ENCODE measurements at places on chromosomes 12 and 14.

GRCh38 chr12:48602192-48602989 lies 32.5 kb upstream of the LALBA start:
- no peak for DNase-seq

GRCh38 chr12:109154451-109155438 lies 38.4 kb downstream of the ACACB start:
- peak; percentile 90 for DNase-seq

DNA sequence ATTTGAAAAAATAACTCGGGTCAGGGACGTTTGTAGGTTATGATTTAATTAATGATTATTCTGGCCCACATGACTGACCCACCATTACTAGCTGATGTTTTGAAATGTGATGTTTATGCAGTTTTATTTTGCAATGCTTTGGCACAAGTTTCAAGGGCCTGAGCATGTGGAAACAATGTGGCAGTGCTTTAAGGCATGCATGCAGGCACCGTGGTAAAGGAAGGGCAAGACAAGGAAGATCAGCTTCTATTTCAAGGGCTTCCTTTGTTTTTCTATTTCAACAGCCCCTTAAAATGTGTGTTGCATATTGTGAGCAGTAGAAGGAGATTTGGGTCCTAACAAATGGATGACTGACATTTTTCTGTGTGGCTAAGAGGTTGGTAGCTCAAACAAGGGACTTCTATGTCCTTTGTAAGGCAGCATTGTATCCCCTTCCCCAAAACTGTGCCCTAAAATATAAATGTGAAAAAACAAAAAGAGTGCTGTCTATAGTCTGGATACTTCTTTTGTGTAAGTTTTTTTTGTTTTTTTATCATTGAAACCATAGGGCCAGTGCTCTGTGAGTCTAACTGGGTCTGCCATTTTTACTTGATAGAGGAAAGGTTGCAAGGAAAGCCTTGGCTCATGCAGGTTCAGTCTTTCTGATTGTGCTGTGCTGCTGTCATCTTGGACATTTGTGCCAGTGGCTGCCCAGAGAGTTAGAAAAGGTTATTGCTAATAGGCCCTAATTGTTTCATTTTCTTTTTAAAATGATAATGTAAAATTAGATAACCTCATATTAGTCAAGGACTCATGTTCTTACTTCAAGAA lies 103.5 kb downstream of the FGD4 start:
- DNase-seq: peak; percentile 41

DNA sequence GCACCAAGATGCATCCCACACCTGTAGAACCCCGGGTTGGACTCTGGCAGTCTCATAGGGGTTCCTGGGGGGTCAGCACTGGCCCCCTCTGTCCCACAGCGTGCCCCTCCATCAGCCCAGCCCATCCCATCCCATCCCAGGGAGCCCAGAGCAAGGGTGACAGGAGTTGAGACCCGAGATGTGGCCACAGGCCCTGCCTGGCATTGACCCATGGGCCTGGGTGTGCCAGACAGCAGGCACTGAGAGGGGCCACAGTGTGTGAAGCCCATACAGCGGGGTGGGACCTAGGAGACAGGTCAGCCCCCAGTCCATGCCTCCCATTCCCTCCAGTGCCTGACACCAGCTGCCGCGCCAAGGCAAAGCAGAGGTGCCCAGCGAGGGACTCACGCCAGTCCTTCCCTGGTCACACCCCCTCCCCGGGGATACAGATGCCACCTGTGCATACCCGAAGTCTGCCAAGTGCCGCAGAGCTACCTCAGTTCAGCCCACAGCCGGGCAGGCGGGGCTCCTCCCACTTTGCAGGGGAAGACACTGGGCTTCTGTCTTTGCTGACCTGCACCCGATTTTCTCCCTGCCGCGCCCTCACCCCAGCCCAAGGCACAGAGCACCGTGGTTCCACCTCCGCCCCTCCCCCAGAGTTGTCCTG lies 50.4 kb downstream of the CYP46A1 start:
- DNase-seq: no peak

- DNase-seq: no peak
These were observed 510.8 kb downstream of the TMTC2 start for GRCh38 chr12:83197483-83197914.

DNA sequence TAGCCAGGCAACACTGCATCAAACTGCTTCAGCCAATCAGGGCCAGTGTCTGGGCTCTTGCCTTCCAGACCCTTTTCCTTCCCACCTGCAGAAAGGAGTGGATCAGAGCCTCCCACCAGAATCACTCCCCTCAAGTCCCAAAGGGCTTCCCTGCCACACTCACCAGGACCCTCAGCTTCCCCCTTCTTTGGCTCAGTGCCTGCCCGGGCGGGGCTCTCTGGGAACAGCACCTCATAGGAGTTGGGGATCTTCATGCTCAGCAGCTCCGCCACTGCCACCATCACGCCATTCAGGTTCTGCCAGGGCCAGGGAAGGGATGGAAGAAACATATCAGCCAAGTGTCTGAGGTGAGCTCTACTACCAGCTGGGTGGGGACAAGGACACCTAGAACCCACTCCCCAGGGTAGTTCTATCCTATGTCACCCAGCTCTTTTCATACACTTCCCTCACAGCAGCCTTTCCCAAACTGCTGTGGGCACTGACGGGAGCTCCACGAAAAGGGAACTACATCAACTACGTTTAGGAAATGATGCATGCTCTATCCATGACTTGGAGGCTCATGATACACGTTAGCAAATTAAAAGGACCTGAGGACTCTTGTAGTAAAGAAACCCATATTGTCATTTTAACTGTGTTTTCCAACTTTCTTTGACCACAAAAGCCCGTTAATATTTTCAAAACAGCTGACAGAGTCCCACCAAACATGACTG lies 9.4 kb upstream of the PRKAG1 start:
- no peak for DNase-seq

GRCh38 chr14:74658535-74659131 lies 46.6 kb upstream of the LTBP2 start:
- no peak for DNase-seq

DNA sequence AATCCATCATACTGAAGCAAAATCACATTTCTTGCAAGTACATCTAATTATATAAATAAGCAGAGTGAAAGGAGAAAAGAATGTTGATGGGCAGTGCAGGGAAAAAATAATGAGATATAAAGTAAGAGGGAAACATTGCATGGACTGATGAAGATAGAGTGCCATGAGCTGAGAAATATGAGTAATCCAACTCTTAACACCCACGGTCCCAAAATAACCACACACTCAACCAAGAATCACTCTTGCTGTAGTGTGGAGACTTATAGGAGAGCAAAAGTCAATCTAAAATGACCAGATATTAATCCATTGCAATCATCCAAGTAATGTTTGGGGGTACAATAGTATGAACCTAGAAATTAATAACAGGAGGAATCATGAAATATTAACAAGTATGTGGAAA lies 40.2 kb downstream of the MYF5 start:
- DNase-seq: no peak

- no peak for DNase-seq
These were observed 27.9 kb downstream of the MOAP1 start for GRCh38 chr14:93156693-93157369.

GRCh38 chr12:128978067-128978466 lies 124.8 kb downstream of the GLT1D1 start:
- DNase-seq: no peak

- DNase-seq: no peak
These were observed 42.3 kb downstream of the BCL11B start for GRCh38 chr14:99229654-99230207.

DNA sequence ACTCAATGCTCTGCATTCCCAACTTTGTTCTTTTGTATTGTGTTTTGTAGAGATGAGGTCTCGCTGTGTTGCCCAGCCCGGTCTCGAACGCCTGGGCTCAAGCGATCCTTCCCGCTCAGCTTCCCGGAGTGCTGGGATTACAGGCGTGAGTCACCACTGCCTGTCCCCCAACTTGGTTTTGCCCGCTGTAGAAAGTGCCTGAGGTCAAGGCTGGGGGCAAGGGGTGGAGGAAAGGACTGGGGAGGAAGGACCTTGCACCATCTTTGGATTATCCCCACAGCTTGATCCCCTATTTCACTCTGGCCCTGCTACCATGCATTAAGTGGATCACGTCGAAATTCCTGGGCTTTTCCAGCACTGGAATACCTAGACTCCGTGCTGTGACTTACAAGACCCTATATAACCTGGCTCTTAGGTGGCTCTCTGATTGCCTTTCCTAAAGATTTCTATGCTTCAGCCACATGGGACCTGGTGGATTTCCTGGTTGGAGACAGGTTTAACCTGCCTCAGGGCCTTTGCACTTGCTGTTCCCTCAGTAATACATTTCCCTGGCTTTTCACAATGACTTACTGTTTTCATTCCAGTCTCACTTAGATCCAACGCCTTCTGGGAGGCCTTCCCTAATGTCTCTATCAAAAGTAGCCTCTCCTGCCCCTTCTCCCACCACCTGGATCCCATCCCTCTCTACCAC lies 608 bp upstream of the PIANP start:
- no peak for DNase-seq

GRCh38 chr14:105537580-105538474 lies 11.4 kb downstream of the TMEM121 start:
- DNase-seq: peak; percentile 62

DNA sequence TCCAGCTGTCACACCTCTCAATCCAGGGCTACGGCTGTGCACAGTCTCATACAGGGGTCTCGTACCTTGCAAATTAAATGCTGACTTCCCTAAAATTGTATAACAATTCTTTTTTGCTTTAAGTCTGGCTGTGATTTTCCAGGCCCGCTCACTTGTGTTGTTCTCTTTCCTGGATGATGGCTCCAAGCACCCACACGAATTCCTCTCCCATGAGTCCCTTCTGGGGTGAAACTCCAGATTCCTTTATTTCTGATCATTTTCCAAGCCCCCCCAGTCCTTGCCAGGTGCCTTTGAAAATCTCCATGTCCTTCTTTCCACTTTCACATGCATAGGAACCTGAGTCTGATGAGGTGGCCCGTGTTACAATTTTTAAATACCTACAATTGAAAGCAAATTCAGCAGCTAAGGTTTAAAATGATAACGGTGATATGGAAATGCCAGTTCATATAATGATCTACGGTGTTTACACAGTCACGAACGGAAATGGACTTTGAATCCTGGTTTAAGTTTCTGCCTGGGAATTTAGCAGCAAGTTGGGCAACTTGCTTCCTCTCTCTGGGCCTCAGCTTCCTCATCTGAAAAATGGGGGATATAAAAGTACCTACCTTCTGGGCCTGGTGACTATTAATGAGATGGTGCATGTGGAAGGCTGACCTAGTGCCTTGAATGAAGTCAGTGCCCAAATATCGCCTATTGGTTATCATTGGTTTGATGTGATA lies 85.5 kb downstream of the STAB2 start:
- DNase-seq: no peak

DNA sequence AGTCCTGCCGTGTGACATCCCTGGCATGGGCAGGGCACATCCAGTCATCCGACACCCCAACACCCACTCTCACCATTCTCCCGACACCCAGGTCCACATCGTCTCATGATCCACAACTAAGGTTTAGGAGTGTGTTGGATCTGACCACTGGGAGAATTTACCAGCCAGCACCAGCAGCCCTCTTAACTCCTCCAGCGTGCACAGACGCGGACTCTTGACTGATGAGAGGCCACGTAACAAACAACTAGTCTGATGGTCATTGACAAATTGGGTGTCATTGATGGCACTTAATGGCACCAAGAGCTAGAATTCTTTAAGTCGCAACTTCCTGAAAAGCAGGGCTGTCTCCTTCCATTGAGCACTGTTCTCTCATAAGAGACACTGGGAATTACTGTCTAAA lies 203.0 kb upstream of the SFSWAP start:
- no peak for DNase-seq

DNA sequence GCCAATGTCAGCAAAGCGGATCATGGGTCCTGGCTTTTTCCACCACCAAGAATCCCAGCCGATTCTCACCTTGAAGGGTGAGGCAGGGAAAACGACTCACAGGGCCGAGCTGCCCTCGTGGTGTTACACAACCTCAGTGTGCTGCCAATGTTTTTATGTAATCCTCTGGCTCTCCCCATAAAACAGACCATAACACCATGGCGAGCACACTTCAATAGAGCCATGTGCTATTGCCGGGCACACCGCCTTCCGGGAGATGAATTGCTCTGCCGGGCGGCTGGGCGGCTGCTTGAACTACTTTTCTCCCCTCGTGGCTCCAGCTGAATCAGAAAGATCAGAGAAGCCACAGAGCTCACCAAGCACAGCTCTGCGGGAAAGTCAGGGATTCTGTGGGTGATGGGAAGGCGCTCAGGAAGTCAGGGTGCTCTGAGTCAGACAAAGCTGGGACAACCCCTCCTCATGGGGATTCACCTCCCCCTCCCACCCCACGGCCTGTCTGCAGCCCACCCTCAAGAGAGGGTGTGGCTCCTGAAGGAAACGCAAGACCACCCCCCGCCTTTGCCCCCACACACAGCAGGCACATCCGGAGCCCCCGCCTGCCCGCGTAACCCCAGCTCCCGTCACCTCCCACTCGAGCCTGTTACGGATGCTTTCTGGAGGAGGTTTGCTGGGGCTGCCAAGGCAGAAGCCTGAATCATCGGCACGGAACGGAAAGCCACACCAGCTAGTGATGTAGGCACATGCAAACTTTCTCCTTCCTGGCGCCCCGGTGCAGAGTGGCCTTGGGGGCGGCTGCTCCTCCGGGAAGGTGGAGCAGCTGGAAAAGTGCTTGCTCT lies 1.8 kb downstream of the GALNT9 start:
- DNase-seq: peak; percentile 25

- DNase-seq: no peak
These were observed 24.0 kb upstream of the SLC38A1 start for GRCh38 chr12:46292754-46293402.

- DNase-seq: no peak
These were observed 109.3 kb downstream of the NAV3 start for GRCh38 chr12:77940011-77940423.

DNA sequence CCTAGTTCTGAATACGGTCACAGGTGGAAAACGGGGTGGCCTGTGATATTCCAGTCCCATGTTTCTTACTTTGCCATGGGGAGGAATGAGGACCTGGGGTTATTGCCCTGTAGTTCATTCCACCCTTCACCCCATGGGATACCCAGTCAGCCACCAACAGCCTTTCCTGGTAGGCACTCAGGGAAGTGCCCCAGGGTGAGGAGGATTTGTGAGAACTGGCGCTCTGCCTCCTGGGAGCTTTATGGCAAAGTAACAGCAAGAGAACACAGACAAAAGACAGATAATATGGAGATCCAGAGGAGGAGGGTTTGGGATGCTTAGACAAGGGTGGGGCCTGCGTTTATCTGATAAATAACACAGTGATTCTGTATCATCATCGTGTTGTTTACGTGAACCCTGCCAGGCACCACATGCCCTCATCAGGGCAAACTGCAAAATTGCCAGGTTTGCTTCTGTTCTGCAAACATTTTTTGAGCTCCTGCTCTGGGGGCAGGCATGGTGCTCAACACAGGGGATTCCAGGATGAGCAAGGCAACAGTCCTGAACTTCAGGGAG lies 223.5 kb downstream of the SLC41A2 start:
- no peak for DNase-seq

GRCh38 chr14:102316338-102316742 lies 3.2 kb upstream of the ZNF839 start:
- DNase-seq: peak; percentile 70

Measured in hematopoietic multipotent progenitor cell treated with erythropoietin and hydrocortisone succinate and interleukin-3 and kit ligand, for 4 days (in vitro differentiated cells).